GF-D8 (cell line): ENCODE measurements at places on chromosomes 5 and 9.

DNA sequence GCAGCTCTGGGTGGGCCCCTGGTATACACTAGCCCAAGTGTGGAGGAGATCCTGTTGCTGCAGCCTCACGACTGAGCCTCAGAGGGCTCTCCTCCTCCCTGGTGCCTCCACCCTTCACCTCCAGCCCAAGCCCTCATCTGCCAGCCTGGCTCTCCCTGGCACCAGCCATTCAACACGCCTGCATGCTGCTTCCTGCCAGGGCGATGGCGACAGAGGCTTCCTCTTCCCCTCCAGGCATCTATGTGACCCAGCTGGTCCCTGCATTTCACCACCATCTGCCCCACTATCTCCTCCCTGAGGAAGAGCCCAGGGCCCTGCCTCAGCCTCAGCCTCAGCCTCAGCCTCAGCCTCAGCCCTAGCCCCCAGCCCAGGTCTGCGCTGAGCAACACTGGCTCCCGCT is 54.8 kb upstream of the ANGPTL2 start:
- DNase-seq, result peak; percentile 58

GRCh38 chr9:34929506-34930102 is 28.5 kb upstream of the PHF24 start:
- DNase-seq, result no peak

DNA sequence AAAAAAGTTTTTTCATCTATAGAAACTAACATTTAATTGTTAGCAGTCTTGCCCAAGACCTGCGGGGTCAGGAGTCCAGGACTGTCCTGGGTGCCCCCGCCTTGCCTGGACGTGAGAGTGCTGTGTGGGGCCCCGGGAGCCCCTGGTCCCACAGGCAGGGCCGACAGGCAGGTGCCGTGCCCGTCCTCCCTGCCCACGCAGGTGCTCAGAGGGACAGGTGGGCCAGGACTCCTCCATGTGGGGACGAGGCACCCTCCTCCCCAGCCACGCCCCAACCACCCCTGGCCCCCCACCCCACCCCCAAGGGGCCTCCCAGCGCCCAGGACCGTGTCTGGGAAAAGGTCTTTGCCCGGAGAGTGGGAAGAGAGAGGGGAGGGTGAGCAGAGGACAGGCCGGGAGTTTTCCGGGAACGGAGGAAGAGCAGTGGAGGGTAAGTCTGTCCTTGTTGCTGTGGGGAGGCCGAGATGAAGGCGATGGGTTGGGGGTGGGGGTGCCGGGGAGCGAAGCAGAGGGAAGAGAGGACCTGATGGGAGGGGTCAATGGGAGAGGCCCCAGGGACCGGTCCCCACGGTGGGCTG is 2.7 kb upstream of the LCN12 start:
- DNase-seq, result no peak

- no peak for DNase-seq
Measured at GRCh38 chr5:177484902-177485549, 11.6 kb upstream of the DBN1 start.

- DNase-seq, result no peak
Measured at GRCh38 chr5:133864711-133865110, 103.7 kb downstream of the C5orf15 start.

DNA sequence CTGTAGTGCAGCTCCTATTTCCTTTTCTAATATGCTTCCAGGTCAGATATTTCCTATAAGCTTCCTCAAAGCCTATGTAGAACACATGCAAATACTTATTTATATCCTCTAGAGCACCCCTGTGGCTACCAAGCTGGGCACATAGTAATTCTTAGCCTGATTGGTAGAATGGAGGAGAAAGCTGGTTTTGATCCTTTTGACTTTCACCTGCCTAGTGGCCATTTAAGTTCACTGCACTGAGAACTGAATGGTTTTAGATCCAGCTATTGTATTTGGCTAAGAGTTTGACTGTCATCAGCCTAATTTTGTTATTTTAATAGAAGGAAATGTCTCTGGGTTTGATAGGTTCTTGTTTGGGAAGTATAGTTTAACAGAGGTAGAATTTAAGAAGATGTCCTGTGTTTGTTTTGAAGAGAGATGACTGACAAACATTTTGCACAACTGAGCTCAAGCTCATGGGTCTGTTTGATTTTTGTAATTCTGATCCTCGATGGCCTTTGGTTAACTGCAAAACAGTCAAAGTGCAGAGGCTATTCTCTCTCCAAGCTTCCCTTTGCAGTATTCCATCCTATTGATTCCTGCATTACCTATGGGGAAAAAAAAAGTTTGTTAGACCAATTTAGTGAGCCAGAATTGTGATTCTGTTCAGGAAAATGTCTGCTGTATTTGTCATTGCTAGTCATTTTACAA is 85.4 kb downstream of the KCNN2 start:
- DNase-seq, result no peak

GRCh38 chr9:87290241-87291052 is 207.2 kb upstream of the DAPK1 start:
- no peak for DNase-seq

- no peak for DNase-seq
Measured at GRCh38 chr9:20950707-20951106, 80.7 kb downstream of the HACD4 start.

DNA sequence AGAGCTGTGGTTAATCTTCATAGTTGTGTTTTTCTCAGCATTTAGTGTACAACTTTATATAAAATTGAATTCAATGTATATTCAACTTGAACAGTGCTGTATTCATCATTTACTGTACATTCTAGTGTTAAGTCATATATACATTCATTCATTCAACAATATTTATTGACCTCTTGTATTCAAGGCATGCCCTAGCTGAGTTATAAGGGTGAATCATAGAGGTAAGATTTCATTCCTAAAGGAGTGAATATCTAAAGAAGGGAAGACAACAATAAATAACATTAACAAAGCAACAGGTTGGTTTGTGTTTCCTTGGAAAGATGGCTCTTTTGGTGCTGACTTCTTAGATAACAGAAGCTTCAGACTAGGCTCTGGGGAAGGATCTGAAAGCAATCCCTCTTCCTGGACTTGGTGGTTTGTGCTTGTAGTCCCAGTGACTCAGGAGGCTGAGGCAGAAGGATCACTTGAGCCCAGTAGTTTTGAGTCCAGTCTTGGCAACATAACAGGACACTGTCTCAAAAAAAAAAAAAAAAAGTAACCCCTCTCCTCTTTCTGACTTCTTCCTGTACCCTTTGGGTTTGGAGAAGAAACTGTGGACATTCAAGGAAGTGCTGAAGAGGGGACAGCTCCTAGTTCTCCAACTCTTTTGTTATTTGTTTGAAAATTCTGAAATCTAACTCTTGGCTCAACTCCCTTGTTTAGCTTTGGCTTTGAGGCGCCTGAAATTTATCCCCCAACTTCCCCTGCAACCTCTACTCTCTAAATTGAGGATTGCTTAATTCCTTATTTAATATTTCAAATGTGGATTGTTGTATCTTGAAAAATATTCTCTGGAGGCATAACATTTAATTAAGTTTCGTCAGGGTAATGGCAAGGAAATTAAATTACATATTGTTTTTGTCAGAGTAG is 80.2 kb downstream of the OSTF1 start:
- DNase-seq, result no peak

DNA sequence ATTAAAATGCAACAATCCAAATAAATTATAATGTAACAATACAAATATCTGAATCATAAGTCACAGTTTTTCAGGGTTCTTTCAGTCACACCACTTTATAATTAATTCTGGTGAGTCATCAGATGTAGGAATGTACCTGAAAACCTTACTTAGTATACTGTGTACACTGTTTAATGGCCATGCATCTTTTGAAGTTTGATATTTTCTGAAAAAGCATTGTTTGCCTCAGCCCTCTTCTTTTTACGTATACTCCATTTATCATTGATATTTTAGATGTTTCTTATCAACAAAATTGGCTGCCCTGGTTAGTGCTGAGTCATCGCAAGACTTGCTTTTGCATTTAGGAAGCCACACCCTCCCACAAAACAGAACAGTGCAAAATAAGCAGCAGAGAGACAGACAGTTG is 218.6 kb downstream of the PJA2 start:
- DNase-seq, result no peak

DNA sequence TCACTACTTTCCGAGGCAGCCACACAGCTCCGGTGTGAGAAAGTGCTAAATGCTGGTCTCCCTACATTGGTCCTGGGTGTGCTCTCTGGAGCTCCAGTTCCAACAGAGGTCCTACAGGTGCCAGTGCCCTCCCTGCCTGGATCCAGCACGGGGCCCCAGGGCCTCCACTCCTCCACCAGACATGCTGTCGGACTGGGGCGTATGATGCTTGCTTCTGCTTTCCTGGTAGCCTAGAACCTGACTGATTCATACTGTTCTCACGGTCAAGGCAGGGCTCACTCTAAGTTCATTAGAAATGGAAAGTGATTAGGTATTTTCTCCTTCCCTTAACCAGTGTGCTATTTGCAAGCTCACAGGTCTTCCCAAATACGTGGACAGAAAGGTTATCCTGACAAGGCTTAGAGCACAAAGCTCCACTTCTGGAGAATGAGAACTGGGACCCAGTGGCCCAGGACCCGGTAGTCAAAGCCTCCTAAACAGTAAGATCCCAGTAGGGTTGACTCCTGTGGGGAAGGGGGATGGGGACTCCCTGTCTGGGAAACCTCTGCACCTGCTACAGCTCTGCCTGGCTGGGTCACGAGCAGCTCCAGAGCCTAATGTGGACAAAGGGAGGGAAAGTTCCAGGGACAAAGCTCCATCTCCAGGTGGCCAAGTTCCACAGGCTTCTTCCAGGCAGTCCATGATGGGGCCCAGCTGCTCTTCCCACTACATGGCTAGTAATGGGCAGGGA is 98.1 kb downstream of the PAX5 start:
- no peak for DNase-seq

- no peak for DNase-seq
Measured at GRCh38 chr5:137791387-137791786, 37.2 kb upstream of the HNRNPA0 start.

- DNase-seq, result no peak
Measured at GRCh38 chr5:141951332-141951781, 6.6 kb downstream of the PCDH12 start.

- DNase-seq, result no peak
Measured at GRCh38 chr9:18233776-18234445, 240.0 kb upstream of the ADAMTSL1 start.

GRCh38 chr9:126485662-126486061 is 128.1 kb upstream of the LMX1B start:
- no peak for DNase-seq

- no peak for DNase-seq
Measured at GRCh38 chr9:98833090-98833956, 25.9 kb downstream of the GALNT12 start.

DNA sequence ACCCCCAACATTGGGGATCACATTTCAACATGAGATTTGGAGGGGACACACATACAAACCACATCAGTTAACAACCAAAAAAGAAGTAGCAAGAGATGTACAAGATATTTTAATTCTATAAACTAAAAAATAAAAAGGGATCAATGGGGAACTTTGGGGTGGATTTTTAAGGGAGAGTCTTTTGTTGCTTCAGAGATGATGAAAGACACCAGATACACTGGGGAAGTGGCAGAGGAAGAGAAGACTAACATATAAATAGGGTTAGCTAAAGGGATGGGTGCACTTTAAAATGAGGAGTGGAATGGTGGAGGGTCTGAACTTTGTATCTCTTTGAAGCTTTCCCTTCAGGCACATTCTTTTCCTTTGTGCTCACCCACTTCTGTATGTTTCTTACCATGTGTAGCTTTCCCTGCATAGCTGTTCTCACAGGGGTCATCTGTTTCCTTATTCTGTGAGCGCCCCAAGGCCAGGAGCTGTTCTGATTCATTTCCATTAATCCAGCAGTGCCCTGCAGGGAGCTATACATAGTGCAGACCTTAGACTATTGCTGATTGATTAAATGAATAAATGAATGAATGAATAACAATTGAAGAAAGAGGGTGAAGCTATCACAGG is 531.6 kb upstream of the KLF4 start:
- no peak for DNase-seq

GRCh38 chr9:135410421-135410820 is 69.2 kb upstream of the PPP1R26 start:
- no peak for DNase-seq

- DNase-seq, result no peak
Measured at GRCh38 chr5:113617191-113617796, 103.8 kb downstream of the YTHDC2 start.

DNA sequence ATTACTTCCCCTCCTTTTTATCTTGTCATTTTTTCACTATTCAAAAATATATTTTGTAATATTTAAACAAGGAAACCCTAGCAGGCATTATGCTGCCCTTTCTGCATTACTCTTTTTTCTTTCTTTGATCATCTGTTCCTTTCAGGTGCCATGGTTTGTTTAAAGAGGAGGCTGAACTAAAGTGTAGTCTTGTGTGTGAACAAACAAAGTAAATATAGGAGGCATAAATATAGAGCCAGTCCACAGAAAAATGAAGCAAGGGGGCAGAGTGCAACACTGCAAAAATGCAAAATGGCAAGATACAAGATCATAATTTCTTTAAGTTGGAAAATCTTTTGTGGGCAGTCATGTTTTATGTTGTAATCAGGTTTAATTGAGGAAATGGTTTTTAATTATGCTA is 947.3 kb upstream of the COX7C start:
- DNase-seq, result no peak

- DNase-seq, result no peak
Measured at GRCh38 chr9:103900466-103900865, 193.6 kb upstream of the SMC2 start.

DNA sequence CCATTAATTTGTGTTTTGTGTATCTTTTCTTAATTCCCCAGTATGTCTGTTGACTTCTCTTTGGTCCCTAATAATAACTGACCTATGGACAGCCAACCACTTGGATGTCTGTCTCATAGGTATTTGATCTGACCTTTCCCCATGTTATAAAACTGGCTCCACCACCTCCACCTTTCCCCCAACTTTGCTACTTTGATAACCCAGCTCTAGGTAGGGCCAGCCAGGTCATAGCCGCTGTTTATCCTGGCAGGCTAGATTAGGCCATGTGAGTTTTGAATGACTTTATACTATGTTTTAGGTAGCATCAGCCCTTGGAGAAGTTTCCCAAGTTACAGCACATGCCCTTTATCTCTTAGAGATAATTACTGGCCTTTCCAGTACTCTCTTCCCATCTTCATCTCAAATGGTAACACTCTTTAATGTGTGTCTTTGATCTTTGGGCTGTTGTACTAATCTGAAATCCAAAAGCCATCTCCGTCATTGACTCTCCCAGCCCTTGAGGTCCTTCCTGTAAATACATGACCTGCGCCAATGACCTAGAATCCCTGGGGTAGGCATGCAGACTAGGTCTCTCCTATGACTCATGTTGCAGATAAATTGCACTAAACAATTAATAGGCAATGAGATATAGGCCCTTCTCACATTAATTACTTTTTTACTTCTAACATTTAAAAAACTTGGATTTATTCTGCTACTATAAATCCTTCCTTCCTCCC is 152.6 kb downstream of the CD180 start:
- no peak for DNase-seq

- no peak for DNase-seq
Measured at GRCh38 chr9:81575956-81576355, 113.4 kb downstream of the TLE1 start.

- DNase-seq, result peak; percentile 9
Measured at GRCh38 chr5:73902327-73903051, 276.5 kb downstream of the ARHGEF28 start.

DNA sequence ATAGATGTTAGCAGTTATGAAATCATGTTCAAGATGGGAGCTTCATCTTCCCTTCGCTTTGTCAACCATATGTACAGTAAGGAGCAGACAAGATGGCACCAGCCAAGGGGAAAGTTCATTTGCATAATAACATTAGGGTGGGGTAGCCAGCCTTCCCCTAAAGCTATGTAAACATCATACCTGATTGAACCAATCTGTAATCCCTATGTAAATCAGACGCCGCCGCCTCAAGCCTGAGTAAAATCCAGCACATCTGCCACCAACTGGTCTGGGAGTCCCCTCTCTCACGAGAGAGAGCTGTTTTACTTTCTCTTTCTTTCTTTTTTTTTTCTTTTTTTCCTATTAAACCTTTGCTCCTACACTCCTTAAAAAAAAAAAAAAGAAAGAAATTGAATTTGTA is 30.8 kb upstream of the REEP2 start:
- DNase-seq, result no peak
